Pericardium fibroblast (primary cell): ENCODE measurements at places on chromosomes 6 and 20. TPM values are rescaled to one million over a fixed set of nuclear protein-coding genes. Genes with fewer than 3 reads are reported as not detected.

DEFB124 gene
- total RNA-seq, result 2.1 TPM in 1 of 2 replicates, not detected in the other

LY6G6F gene
- total RNA-seq, result not detected in 2 replicates

ANGPT4 gene
- under 0.01 and 0.17 TPM in 2 replicates for total RNA-seq

RXRB gene
- 20.3 and 20.7 TPM in 2 replicates for total RNA-seq

C20orf144 gene
- total RNA-seq, result 0.09 TPM in 1 of 2 replicates, not detected in the other

BPIFB1 gene
- not detected in 2 replicates for total RNA-seq

GSTA2 gene
- total RNA-seq, result not detected in 2 replicates

SLA2 gene
- not detected in 2 replicates for total RNA-seq

NTSR1 gene
- total RNA-seq, result not detected in 2 replicates

HSPA12B gene
- total RNA-seq, result 3.2 and 5.0 TPM in 2 replicates

FAXC gene
- total RNA-seq, result 0.26 and 0.58 TPM in 2 replicates

COL20A1 gene
- total RNA-seq, result not detected in 2 replicates

MACROD2 gene
- 0.12 TPM in 1 of 2 replicates, not detected in the other for total RNA-seq

DZANK1 gene
- 0.17 and 0.35 TPM in 2 replicates for total RNA-seq

EIF2S2 gene
- 102 and 116 TPM in 2 replicates for total RNA-seq

PRDM13 gene
- not detected in 2 replicates for total RNA-seq

MOXD1 gene
- total RNA-seq, result 1.4 and 27.5 TPM in 2 replicates

ENPP3 gene
- not detected in 2 replicates for total RNA-seq

NAPB gene
- total RNA-seq, result 2.4 and 4.3 TPM in 2 replicates

MYL9 gene
- total RNA-seq, result 83.9 and 230 TPM in 2 replicates

FUT9 gene
- total RNA-seq, result not detected in 2 replicates

RIPPLY2 gene
- total RNA-seq, result not detected in 2 replicates

PPP1R14C gene
- total RNA-seq, result not detected in 2 replicates

OTOR gene
- not detected in 2 replicates for total RNA-seq

C6orf52 gene
- 0.23 TPM in 1 of 2 replicates, not detected in the other for total RNA-seq

SDC4 gene
- 45.2 and 48.1 TPM in 2 replicates for total RNA-seq

SLC22A7 gene
- not detected in 2 replicates for total RNA-seq

FAM83C gene
- total RNA-seq, result not detected in 2 replicates

GATA5 gene
- 0.77 and 3.6 TPM in 2 replicates for total RNA-seq

NHSL1 gene
- total RNA-seq, result 16.5 and 19.7 TPM in 2 replicates

SOBP gene
- total RNA-seq, result 4.0 and 5.2 TPM in 2 replicates

POU5F1 gene
- 0.23 TPM in 1 of 2 replicates, not detected in the other for total RNA-seq

PRL gene
- not detected in 2 replicates for total RNA-seq

TCF15 gene
- total RNA-seq, result under 0.01 TPM in 1 of 2 replicates, not detected in the other

NHLRC1 gene
- 1.5 and 1.6 TPM in 2 replicates for total RNA-seq

SIRPB2 gene
- total RNA-seq, result not detected in 2 replicates

SCRT2 gene
- total RNA-seq, result not detected in 2 replicates

OR2H2 gene
- not detected in 2 replicates for total RNA-seq

CST7 gene
- not detected in 2 replicates for total RNA-seq

ULBP3 gene
- total RNA-seq, result 6.9 and 7.1 TPM in 2 replicates

PLEKHG1 gene
- 0.58 and 2.6 TPM in 2 replicates for total RNA-seq

RAET1L gene
- not detected in 2 replicates for total RNA-seq

ERVFRD-1 gene
- total RNA-seq, result not detected in 2 replicates

GRM1 gene
- total RNA-seq, result not detected in 2 replicates

RIMS4 gene
- 0.12 and 0.34 TPM in 2 replicates for total RNA-seq

APOM gene
- 0.51 and 3.2 TPM in 2 replicates for total RNA-seq

LRFN2 gene
- total RNA-seq, result not detected in 2 replicates

SIM1 gene
- total RNA-seq, result under 0.01 TPM in 2 replicates

SLC22A16 gene
- not detected in 2 replicates for total RNA-seq

SLC52A3 gene
- total RNA-seq, result not detected in 2 replicates

STK35 gene
- total RNA-seq, result 16.5 and 18.2 TPM in 2 replicates

SS18L1 gene
- total RNA-seq, result 5.7 and 5.9 TPM in 2 replicates

KCNK5 gene
- not detected in 2 replicates for total RNA-seq

MYCT1 gene
- total RNA-seq, result 0.35 and 3.1 TPM in 2 replicates
